AG04450 (cell line): ENCODE measurements at places on chromosomes 5 and 9.

GRCh38 chr9:96493757-96494156, 43.8 kb downstream of the HABP4 start:
- DNase-seq, result no peak

GRCh38 chr9:107274096-107274495, 9.0 kb upstream of the RAD23B start:
- no peak for DNase-seq

GRCh38 chr5:125014202-125014601, 267.8 kb upstream of the ZNF608 start:
- DNase-seq, result no peak

GRCh38 chr9:12876872-12877271, 102.1 kb downstream of the LURAP1L start:
- DNase-seq, result no peak

GRCh38 chr9:124309667-124310084, 51.9 kb downstream of the NEK6 start:
- DNase-seq, result peak; percentile 90

- DNase-seq, result no peak
Measured at GRCh38 chr9:136389396-136389795, 10.6 kb downstream of the SNAPC4 start.

- DNase-seq, result no peak
Measured at GRCh38 chr5:139306197-139306596, 12.7 kb downstream of the MATR3 start.

DNA sequence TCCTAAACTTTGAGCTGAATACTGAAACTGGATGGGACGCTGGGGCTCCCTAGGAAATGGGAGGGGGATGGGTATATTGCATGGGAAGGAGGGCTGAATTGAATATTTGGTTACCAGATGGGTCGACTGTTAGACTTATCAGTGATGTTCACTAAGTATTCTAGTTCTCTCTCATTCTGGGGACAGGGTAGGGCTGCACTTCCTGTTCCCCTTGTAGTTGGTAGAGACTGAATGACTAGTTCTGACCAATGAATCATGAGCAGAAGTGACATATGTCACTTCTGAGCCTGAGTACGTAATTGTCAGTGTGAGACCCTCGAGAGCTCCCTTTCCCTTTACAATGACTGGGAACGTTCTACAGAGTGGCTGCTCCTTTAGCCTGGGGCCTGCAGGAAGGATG, 55.5 kb upstream of the DMRT1 start:
- no peak for DNase-seq

DNA sequence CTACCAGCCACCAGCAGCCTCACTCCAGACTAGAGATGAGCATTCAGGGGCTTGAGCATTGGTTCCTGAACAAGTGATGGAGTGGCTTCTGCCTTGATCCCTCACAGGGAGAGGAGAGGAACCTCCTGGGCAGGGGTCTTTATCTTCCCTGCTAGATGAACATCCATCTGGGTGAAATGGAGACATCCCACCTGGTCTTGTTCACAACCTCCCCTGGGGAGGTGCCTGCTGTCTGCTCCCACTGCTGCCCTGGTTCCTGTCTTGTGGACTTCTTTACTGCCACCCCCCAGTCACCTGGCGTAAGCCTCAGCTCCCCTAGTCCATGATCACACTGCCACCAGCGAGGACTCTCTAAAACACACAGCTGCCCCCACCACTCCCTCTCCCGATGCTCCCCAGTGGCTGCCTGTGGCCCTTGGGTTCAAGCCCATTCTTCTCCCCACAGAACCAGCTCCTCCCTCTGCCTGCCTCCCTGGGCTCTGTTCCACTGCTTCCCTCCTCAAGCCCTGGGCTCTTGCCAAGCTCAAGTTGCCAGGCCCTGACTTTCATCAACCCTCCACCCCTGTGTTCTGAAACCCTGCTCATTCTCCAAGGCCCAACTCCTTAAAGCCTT, 51.5 kb downstream of the COL15A1 start:
- no peak for DNase-seq

GRCh38 chr5:149464796-149465489, 85.9 kb upstream of the IL17B start:
- DNase-seq, result no peak

DNA sequence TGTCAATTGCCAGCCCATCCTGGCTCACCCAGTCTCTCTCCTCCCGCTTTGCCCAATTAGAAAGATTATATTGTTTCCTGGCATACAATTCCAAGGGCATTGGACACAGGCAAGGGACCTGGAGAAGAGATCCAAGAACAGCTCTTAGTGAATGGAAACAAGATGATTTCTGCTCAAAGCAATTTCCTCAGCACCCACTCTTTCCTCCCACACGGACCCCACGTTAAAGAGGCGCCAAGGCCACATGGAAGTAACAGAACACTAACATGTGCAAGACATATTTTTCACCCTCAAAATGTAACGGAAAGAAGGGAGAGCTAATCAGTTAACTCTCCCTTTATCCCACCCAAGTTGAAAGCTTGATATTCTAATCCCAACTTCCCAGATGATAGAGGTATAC, 111.2 kb downstream of the LHFPL2 start:
- no peak for DNase-seq

DNA sequence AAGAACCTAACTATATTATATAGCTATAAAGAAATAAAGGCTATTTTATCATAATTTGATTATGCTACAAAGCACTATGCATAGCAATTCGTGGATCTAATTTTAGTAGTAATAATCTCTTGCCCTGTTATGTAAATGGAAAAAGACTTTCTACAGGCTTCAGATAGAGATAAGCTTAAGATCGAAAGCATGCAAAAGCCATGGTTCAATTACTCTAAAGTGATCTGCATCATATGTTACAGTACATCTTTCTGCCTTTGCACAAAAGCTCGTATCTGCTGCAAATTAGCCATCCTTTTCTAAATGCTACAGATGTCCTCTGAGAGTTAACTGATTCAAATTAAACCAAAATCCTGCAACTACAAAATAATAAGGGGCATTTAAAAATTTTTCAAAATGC, 234.8 kb upstream of the TMEM161B start:
- DNase-seq, result no peak

DNA sequence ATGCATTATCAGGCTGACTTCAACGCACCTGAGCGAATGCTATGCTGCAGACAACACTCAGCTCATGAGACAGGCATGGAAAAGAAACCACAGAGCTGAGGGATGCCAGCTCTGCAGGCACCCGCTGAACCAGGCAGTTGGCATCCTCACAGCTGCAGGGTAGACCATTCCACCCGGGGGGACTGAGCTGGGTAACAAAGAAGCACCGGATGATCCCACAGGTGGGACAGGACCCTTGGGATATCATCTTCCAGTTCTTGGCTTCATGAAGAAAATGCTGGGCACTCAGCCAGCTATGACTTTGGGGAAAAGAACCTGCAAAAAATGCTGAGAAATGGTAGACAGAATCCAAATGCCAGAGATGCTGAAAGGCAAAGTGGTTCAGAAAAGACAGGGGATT, 9.6 kb downstream of the EPB41L4B start:
- DNase-seq, result no peak

- DNase-seq, result no peak
Measured at GRCh38 chr5:169503886-169504285, 79.7 kb upstream of the SPDL1 start.

DNA sequence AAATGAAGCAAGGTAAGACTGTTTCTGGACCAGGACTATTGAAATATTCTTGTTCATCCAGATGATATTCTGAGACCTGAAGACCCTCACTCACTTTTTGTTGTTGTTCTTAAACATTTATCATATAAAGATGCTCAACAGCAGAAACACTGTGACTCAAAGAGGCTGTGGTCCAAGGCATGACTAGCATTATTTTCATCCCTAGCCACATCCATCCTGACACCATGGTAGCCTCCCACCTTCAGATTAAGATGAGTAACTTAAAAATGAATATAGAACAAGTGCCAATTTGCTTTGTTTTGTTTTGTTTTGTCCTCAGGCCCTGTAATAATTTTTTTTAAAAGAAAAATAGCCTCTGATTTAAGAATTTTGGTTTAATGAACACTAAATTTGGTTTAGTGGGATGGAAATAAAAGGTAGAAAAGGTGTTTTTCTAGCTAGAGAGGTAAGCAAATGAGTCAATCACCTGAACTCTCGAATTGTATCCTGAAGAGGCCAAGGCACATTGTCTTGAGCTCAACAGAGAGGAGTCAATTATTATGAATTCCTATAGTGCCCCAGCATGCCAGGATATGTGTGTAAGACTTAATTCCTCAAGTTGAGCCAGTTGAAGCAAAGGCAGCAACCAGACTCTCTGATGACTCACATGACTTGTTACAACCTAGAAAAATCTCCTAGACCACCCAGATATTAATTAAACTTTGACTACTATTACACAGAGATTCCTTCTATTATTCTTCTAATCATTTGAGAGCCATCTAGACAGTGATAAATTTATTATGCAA, 380.1 kb upstream of the TUSC1 start:
- DNase-seq, result no peak

DNA sequence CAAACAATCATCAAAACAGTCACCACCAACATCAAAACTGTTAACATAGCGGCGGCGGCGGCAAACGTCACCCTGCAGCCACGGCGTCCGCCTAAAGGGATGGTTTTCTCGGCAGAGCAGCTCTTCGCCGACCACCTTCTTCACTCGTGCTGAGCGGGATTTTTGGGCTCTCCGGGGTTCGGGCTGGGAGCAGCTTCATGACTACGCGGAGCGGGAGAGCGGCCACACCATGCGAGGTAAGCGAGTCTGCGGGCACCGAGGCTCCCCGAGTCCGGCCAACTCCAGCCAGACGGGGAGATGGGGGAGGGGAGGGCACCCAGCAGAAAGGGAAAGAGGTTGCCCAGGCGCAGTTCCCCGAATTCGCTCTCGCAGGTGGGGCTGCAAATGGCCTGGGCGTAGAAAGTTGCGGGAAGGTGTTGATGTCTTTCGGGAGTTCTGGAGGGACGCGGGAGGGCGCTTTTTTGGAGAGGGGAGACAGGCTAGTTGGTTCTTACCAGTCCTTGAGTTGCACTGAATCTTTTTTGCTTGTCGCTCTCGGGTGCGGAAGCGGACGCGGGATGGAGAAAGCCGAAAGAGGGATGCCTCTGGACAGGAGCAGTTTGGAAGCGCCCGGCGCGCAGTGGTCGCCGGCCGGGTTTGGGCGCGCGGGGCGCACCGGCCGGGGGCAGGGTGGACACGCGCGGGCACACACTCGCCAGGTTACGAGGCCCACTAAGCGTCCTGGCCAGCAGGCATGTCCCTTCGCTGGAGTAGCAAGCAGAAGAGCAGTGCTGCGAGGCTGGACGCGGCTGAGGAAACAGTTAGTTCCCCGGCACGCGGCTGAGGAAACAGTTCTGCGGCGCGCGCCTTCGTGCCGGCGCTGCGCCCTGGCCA, 849 bp downstream of the RORB start:
- DNase-seq, result no peak

- no peak for DNase-seq
Measured at GRCh38 chr5:142785206-142785605, 15.0 kb downstream of the ARHGAP26 start.

DNA sequence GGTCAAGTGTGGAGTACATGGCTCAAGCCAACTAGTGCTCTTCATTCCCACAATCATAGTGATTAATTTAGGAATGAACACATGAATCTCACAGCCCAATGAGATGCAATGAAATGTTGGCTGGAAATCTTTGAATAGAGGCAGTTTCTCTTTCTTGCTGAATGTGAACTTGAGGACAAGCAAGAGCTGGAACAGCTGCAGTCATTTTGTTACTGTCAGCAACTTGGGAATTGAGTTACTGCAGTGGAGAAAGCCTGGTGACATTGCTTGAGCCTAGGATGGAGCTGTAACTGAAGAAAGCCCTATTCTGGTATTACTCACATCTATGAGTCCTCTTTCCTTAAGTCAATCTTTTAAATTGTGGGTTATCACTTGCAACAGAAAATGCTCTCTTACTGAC, 62.3 kb downstream of the YIPF5 start:
- DNase-seq, result no peak

DNA sequence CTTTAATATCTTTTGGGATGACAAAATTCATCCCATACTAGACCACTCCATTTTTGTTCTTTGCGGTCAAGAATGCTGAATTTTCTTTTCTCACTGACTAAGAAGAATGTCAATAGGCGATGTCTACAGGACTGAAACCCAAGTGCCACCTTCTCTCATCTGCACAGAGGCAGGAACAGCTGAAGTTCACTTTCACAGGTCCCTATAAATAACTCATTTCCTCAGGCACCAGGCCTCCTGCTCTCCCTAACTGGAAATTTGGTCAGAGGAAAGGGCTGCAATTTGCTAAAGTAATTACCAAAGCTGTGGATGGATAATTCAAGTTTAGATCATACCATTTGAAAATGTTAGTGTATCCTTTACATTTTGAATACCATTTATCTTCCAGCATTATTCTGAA, 142.9 kb downstream of the DIRAS2 start:
- DNase-seq, result no peak

DNA sequence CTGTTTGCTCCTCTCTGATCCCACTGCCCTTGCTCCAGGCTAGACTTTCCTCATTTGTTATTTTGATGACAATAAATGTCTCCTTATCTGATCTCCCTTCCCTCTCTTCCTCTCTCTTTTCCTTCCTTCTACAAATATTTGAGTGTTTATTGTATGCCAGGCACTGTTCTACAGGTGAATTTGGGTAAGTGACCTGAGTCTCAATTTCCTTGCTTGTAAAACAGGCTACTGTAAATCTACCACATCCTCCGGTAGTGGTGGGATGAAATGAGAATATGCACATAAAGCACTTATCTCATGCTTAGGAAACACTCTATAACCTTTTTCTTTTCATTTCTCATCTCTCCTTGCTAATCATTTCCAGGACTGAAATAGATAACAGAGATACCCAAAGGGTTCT, 86.4 kb downstream of the HMHB1 start:
- no peak for DNase-seq

GRCh38 chr5:28404363-28405071, 1366.1 kb upstream of the CDH9 start:
- DNase-seq, result no peak

DNA sequence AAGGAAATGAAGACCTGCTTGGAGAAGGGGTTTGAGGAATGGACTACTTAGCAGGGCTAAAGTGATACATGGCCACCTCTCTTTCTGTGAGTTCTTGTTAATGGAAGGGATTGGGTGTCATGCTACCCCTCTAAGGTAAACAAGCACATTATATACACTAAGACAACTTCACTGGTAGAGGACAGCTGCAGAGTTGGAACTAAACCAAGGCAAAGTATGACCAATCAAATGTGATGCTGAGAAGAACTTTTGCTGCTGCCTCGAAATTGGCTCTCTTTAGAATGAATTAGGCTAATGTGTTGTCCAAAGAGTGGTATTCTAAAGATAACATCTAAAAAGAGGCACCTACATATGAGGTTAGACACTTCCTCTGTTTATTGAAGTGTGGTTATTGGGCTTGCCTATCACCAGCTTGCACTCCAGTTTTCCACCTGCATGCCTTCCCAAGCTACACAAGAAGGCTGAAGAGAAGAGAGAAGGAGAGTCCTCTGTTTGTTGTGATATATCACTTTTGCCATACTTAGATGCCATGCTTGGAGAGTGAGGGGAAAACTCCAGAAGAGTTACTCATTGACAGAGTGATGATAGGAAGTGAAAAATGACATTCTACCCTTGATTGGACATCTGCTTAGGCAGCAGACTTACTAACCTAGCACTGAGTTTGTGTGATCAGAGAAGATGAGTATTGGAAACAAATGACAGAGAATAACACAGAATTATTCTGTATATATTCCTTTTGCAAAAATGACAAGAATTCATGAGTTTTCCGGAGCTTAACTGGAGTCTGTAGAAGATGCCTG, 536.1 kb downstream of the ZNF608 start:
- DNase-seq, result no peak
